Activated T-cell treated with anti-CD3 and anti-CD28 coated beads for 1 hour (primary cell): ENCODE measurements at places on chromosomes 16 and 17.

- DNase-seq, result no peak
Observed at GRCh38 chr16:63629272-63629671, 1492.6 kb downstream of the CDH11 start.

DNA sequence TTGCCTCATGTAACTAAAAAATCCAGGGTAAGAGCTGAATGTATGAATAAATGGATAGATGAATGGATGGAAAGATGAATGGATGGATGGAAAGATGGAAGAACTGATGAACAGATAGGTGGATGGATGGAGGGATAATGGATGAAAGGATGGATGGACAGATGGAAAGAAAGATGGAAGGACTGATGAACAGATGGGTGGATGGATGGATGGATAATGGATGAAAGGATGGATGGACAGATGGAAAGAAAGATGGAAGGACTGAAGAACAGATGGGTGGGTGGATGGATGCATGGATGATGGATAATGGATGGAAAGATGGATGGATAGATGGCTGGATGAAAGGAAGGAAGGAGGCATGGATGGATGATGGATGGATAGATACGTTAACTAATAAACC, 11.9 kb downstream of the CHD9NB start:
- DNase-seq, result no peak

DNA sequence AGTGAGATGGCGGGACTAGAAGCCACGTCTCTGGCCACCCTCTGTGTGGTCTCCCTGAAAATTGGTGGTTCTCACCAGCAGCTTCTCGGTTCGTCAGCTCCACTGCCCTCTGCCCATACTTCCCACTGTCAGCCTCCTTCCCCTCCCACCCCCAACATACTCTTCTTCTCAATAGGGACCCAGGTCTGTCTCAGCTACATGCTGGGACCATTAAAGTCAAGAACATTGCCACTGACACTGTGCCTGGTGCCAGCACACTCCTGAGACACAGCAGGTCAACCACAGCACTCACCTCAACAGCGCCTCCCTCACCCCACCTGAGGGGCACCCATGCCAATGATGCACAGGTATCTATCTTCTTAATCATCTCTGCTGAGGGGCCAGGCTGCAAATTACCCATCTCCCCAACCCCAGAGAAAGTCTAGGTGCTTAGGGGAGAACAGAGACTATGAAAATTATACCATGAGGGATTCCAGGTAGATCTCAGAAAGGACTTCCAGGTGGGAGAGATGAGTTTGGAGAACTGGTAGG, 1.3 kb downstream of the PLXDC1 start:
- no peak for DNase-seq

DNA sequence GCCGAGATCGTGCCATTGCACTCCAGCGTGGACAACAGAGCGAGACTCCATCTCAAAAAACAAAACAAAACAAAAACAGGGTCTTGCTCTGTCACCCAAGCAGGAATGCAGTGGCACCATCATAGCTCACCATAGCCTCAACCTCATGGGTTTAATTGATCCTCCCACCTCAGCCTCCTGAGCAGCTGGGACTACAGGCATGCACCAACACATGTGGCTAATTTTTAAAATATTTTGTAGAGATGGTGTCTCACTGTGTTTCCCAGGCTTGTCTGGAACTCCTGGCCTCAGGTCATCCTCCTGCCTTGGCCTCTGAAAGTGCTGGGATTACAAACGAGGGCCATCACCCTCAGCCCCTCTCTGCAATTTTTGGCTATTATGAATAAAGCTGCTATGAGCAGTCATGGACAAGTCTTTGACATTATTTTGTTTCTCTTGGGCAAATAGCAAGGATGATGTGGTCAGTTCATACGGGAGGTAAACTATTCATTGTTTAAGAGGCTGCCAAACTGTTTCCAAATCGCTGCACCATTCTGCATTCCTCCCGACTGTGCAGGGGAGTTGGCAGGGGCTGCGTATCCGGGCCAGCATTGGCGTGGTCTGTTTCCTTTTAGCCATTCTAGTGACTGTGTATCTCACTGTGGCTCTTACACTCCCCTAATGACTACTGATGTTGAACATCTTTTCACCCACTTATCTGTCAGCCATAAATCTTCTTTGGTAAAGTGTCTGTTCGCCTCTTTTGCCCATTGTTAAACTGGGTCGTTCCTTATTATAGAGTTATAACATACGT, 21.1 kb downstream of the EIF4A3 start:
- no peak for DNase-seq

- DNase-seq, result no peak
Observed at GRCh38 chr17:1447052-1447451, 9.0 kb downstream of the CRK start.

DNA sequence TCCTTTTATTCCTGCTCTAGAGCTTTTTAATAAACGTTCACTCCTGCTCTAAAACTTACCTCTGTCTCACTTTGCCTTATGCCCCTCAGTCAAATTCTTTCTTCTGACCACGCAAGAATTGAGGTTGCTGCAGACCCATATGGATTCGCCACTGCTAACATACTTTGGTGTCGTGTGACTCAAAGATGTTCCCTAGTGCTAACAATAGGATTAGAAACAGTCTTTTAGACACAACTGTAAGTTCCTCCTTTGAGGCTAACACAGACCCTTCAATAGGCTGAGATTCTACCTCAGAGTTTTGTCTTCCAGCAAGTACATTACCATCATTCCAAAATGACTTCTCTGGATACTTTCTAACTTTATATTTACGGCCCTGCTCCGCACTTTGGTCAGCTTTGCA, 149.5 kb upstream of the COX10 start:
- no peak for DNase-seq

DNA sequence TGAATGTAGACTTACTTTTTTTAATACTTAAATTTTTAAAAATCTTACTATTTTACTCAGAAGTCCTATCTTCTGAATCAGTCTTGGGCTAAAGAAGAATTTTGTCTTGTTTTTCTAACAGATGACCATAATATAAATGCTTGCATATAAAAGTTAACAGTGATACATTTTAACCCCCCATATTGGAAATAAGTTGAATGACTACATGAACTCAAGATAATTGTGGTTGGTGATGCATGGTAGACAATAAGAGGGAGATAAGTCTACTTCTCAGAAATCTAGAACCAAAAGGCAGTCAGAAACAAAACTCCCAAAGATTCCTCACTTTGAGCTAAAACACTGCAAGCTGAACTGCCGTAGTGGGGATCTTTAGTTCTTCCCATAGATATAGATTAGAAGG, 868.4 kb upstream of the SOX9 start:
- no peak for DNase-seq

DNA sequence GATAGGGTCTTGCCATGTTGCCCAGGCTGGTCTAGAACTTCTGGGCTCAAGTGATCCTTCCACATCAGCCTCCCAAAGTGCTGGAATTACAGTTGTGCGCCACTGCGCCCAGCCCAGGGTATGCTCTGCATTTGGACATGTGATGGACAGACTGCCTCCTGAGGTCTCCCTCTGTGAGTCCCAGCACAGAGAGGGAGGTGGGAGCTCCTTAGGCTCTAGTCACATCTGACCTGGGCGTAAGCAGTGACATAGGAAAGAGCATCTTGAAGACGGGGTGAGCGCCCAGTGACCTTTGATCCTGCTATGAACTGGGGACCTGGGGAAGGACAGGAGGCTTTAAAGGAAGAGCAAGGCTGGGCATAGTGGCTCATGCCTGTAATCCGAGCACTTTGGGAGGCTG, 2.2 kb upstream of the GFAP start:
- DNase-seq, result no peak

- DNase-seq, result no peak
Observed at GRCh38 chr17:17911001-17911613, 61.1 kb downstream of the TOM1L2 start.

DNA sequence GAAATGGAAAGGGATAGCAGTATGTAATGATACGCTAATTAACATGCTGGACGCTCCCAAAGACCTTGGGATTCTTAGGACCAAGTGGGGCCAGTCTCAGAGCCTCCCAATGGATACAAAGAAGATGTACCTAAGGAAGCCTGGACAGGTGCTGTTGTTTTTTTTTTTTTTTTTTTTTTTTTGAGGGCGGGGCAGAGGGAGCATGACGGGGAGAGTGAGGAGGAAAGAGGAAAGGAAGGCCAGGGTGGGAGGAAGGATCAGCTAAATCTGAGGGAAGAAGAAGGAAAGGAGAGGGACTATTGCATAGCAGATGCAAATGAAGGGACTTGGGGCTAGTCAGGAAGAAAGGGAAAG, 2.5 kb downstream of the VAMP2 start:
- no peak for DNase-seq

DNA sequence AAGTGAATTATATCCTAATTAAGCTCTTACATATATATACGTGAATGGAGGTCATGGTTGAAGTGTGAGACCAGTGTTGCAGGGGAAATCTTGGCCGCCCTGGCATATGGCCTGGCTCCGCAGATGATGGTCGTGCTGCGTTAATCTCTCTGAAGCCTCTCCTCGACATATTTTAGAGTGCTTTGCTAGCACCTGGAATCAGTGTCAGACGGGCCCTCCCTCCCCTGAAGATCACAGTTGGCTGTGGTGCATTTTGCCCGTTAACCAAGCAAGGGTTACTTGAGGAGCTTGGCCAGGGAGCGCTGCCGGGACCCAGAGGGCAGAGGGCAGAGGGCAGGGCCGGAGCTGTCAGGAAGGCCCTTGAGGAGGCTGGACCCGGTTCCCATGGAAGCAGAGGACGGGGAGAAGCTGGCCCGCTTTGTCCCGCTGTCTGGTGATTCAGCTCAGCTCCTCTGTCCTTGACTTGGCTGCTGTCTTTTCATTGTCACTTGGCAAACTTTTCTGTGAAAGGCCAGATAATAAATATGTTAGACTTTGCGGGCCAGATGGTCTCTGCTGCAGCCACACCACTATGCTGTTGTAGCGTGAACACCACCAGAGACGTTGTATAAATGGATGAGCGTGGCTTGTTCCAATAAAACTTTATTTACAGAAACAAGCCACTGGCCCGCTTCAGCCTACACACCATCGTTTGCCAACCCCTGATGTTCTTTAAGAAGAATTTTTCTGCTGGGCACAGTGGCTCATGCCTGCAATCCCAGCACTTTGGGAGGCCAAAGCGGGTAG, 32.3 kb downstream of the CIBAR2 start:
- no peak for DNase-seq

- DNase-seq, result no peak
Observed at GRCh38 chr16:81333356-81333755, 18.6 kb downstream of the GAN start.

DNA sequence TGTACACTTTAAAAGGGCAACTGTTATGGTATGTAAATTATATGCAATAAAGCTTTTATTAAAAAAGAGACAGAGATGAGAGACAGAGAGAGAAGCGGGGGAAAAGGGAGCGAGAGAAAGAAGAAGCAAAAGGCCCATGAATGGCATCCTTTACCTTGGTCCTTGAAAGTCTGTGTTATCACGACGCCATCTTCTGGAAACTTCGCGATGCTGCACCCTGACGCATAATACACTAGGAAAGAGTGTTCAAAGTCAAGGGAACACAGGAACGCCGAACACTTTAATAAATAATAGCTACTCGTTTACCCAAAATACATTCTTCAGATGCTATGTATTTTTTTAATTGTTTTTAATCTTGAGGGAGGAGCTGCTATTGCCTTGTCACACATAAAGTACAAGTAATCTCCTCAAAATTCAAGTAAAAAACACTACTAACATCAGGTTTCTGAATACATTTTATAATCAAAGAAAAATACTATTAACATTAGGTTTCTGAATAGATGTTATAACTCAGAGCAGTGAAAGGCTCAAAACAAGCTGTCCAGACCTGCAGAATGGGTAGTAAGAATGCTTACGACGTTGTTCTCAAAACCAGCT, 23.0 kb upstream of the SLC38A8 start:
- no peak for DNase-seq

- DNase-seq, result no peak
Observed at GRCh38 chr17:42131981-42132432, 9.4 kb downstream of the HSPB9 start.

- peak; percentile 63 for DNase-seq
Observed at GRCh38 chr16:27426423-27427408, 24.7 kb downstream of the IL21R start.

GRCh38 chr17:48543854-48544348, 1.0 kb downstream of the HOXB2 start:
- no peak for DNase-seq

- DNase-seq, result peak; percentile 25
Observed at GRCh38 chr16:27867122-27868110, 196.1 kb downstream of the GSG1L start.

GRCh38 chr17:14818469-14818868, 446.7 kb downstream of the PMP22 start:
- no peak for DNase-seq

DNA sequence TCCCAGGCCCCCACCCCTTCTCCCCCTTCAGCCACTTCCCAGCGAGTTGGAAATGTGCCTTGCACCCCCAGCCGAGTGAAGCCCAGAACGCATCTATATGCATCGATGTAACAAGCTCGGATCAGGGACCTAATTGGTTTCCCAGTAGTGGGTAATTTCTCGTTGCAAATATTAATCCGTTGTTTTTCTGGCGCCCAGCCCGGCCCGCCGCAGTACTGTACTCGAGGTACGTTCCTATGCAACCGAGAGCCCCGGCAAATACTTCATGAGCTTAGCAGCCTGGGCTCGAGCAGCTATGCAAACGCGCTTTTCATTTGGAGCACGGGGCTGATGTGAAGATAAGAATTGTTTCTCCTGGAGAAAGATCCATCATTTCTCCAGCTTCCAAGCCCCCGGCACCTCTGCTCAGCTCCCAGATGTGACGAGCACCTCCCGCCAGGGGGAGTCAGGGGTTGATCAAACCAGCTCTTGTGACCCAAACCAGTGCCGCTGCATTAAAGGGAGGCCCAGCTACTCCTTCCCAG, 229.8 kb downstream of the KATNIP start:
- DNase-seq, result no peak

DNA sequence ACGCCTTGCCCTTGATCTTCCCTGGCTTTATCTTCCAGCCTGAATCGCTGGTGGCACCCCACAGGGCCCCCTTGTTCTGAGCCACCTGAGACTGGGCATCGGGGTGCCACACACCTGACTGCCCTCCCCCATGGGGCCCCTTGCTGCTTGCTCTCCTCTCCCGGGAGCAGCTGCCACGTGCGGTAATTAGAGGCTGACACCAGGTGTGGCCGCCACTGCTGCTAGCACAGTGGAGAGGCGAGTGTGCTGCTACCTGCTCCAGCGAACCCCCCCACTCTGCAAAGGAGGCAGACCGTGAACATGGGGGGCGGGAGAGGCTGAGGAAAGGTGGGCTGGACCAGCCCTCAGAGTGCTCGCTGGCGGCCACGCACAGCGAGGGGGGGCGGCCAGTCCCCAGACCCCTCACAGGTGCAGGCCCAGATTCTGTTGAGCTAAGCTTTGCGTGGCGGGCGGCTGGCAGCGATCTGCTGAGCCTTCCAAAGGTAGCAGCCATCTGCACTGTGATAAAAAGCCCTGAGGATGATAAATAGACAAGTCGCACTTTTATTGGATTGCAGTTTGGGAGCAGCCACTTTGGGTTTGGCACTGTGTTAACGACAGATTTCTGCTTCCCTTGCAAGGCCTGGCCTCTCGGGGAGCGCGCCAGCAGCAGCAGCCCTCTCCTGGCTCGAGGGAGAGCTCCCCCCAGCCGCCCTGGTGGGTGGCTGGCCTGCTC, 167.9 kb upstream of the GSE1 start:
- DNase-seq, result no peak
